Stimulated activated CD8-positive, alpha-beta memory T cell treated with anti-CD3 and anti-CD28 coated beads, Interleukin-4, amount 100 ng/mL, for 1 hour (primary cell): ENCODE measurements at places on chromosomes 4 and X.
A peak's percentile ranks its signal among the peaks of the same experiment; 100 is the strongest.

GRCh38 chr4:89915937-89916336 lies 21.3 kb downstream of the MMRN1 start:
- DNase-seq = no peak

GRCh38 chr4:53840643-53841042 lies 223.8 kb downstream of the CHIC2 start:
- no peak for DNase-seq

DNA sequence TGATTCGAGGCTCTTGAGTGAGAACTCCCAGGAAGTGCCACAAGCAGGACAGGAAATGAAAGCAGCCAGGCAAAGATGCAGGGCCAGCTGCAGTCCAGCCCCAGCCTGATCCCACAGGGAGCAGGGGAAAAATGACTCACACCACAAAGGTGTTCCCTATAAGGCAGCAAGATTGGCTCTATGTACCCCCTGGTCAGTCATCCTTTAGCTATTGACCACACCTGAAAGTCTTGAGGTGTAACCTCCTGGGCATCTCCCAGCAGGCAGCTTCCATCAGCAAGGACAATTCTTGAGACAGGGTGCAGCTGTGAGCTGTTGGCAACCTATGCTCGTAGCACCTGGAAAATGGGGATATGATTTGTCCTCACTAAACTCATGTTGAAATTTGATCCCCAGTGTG lies 27.9 kb upstream of the EXOC1L start:
- no peak for DNase-seq

GRCh38 chr4:67456577-67457196 lies 88.6 kb downstream of the CENPC start:
- DNase-seq = no peak

- DNase-seq = no peak
These were observed 2.3 kb downstream of the PRRG3 start for GRCh38 chrX:151697522-151697921.

DNA sequence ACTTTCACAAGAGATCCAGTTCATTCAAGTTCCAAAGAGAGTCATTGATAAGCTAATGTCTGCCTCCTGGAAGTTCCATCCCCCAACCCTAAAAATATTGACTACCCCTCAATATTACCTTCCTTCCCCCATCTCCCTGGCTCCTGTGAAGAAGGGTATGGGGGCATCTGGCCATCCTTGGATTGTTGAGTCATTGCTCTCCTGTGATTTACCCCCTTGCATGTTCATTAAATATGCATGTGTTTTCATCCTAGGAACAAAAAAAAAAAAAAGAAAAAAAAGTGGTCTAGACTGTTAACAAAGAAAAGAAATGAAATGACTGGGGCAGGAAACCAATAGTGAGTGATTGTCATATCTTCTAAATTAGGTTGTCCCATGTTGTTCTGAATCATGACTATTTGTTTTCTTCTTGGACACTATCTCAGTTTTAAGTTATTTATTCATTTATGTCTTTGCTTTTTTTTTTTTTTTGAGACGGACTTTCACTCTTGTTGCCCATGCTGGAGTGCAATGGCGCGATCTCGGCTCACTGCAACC lies 51.9 kb upstream of the HUWE1 start:
- no peak for DNase-seq

DNA sequence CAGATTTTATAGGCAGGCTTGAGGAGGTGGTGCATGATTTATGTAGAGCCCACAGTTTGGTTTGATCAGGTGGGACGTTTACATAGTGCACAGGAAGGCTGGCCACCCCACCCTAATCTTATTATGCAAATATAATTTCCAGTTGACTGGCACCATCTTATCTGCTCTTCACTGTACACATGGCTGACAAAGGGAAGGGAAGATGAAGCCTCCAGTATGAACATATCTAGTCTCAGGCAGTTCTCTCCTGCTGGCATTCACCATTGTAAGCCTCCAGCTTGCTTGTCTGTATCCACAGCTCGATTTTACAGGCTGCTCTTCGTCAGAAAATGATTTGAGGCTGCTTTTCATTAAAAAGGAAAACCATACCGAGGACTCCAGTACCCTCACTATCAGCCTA lies 278.3 kb downstream of the TECRL start:
- no peak for DNase-seq

GRCh38 chr4:177282284-177282835 lies 27.3 kb upstream of the NEIL3 start:
- no peak for DNase-seq

GRCh38 chrX:102341867-102342266 lies 94.9 kb downstream of the NXF2 start:
- no peak for DNase-seq

- no peak for DNase-seq
These were observed 94.4 kb upstream of the SCML1 start for GRCh38 chrX:17642891-17643290.

DNA sequence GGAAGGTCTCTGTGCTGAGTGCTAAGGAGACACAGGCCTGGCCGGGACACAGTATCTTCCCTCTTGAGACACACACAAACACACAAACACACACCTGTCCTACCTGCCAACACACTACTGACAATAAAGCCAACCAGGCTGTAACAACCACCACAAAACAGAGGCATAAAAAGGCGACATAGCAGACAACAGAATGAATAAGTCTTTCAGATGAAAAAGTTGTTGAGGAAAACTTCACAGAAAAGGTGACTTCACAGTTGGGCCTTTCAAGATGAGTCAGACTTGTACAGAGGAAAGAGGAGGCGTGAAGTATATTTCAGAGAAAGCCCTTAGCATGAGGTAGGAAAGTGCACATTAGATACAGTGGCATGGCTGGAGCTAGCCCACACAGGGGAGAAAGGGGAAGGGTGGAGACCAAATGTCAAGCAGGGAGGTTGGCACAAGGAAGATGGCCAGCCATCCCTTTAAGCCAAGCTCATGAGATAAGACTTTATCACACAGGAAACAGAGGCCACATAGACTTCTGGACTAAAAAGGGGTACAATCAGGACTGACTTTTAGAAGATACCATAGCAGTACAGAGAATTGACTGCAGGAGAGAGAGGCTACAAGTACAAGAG lies 54.0 kb downstream of the SLC9A7 start:
- no peak for DNase-seq

- no peak for DNase-seq
These were observed 1536.4 kb upstream of the TENM3 start for GRCh38 chr4:180706766-180707165.

DNA sequence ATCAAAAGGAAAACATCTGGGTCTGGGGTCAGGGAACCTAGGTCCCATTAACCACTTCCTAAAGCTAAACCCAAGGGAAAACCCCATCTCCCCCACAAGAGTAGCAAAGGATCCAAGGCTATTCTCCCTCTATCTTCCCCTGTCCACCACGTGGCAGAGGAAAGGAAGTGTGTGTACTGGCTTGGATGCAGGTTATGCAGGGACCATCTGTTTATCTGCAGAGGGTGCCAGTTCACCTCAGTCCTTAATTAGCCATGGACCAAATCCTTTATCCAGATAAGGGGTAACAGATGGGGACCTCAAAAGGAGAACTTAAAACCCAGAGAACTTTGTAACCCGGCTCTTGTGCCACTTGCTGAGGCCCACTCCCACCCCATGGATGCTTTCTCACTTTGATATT lies 135.3 kb downstream of the ZNF518B start:
- DNase-seq = no peak

- no peak for DNase-seq
These were observed 328.0 kb downstream of the KCTD8 start for GRCh38 chr4:44120646-44121045.

DNA sequence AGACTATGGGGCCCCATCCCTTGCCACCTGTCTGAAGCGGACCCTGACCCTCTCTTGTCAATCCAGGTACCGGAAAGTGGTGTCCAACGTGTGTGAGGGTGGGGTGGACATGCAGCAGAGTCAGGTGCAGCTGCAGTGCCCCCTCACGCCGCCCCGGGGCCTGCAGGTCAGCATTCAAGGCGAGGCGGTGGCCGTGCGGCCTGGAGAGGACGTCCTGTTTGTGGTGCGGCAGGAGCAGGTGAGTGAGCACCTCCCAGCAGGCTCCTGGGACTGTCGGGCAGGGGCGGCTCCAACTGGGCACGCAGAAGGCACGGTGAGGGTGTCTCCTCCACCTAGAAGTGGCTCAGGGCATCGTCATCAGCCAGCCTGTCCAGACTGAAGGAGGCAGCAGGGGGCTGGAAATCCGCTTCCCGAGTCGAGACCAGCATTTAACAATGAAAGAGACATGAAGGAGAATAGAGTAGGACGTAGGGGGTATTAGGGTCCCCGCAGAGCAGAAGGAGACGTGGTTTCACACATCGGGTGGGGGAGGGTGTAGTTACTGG lies 221.6 kb downstream of the AFAP1 start:
- DNase-seq = no peak

DNA sequence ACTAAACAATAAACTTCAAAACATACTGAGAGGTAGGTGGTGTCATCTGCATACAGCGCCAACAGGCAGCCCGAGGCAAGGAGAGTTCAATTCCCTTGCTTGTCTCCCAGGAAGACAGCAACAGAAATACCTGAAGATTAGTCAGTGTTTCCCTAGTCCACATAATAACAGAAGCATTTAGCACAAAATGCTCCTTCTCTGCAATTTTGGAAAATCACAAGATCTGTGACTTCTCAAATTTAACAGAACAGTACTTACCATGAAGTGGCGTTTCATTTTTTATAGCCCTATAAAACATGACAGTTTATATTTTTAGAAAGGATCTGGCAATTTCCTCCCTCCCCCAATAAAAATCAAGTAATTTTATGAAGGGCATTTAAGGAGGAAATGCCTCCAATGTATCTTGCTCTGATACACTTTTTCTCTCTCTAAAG lies 67.1 kb upstream of the MYOZ2 start:
- DNase-seq = no peak

GRCh38 chr4:164731827-164732474 lies 22.0 kb upstream of the SMIM31 start:
- DNase-seq = peak; percentile 21

- DNase-seq = no peak
These were observed 44.6 kb downstream of the RAB33A start for GRCh38 chrX:130216320-130216719.

GRCh38 chr4:149264093-149264733 lies 551.4 kb downstream of the IQCM start:
- DNase-seq = no peak

- no peak for DNase-seq
These were observed 126.3 kb downstream of the NEK1 start for GRCh38 chr4:169485791-169486742.

GRCh38 chrX:106450405-106450804 lies 161.4 kb upstream of the RADX start:
- DNase-seq = no peak

- DNase-seq = no peak
These were observed 6.9 kb upstream of the CLOCK start for GRCh38 chr4:55553441-55554201.

DNA sequence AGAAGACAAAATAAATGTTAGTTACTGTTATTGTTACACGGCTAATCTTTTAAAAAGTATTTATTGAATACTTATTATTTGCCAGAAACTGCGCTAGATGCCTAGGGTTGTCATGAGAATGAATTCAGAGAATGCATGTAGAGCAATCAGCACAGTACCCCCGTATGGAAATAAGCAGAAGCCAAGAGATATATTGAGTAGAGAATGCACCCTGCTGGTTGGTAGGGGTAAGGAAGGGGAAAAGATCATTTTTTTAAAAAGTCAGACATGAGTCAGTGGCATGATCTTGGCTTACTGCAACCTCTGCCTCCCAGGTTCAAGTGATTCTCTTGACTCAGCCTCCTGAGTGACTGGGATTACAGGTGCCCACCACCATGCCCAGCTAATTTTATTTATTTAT lies 13.1 kb upstream of the DRP2 start:
- no peak for DNase-seq

GRCh38 chr4:112127803-112128202 lies 17.5 kb upstream of the FAM241A start:
- no peak for DNase-seq

GRCh38 chr4:113260688-113261087 lies 211.2 kb downstream of the ANK2 start:
- no peak for DNase-seq

GRCh38 chr4:40446839-40447238 lies 111.7 kb downstream of the CHRNA9 start:
- DNase-seq = no peak

DNA sequence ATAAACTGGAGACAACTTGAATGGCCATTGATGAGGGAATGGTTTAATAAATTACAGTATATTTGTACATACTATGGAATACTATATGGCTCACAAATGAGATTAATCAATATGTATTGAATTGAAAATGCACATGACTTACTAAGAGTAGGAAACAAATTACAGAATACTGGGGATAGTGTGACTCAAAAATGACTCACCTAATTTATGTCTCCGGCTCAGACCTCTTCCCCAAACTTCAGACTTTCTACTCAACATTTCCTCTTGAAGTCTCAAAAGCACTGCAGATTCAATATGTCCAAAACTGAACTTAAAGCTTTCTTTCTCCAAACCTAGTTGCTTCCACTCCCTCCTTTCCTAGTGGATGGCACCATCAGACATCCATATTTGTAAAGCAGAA lies 28.8 kb upstream of the GRIA3 start:
- DNase-seq = no peak

DNA sequence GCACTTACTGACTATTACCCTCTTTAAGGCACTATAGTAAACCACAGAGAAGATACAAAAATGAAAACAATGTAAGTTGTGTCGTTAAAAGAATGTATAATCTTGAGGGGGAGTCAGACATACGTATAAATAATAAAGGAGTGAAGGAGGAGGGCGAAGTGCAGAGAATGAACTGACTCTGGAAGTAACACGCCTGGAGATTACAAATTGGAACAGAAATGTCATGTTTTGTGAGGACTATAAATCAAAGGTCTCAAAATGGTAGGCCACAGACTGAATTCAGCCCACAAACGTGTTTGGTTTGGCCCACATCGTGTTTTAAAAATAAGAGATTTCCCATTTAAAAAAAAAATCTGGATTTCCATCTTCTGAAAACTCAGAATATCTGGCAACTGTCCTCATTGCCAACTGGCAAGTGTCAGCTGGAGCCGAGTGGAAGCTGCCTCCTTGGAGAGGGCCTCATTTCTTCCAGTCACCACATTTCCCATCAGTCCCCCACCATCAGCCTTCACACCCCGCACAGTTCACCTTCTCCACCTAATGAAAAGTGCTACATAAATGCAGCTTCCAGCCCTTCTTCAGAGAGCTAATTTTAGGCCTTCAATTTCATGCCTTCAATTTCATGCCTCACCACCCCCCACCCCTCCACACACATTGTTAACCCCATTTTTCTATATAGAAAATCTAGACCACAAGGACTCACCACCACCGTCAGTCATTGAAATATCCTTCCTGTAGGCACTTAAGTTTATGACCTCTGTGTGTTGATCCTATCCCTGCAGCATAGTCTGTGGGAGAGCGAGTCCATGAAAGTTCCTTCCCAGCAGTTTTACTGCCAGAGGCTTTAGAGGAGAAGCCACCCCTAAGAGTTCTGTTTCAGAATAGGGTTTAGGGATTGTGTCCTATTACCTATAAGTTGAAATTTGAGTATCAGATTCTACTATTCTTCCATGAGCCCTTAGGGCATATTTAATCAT lies 32.0 kb upstream of the COL25A1 start:
- DNase-seq = no peak

DNA sequence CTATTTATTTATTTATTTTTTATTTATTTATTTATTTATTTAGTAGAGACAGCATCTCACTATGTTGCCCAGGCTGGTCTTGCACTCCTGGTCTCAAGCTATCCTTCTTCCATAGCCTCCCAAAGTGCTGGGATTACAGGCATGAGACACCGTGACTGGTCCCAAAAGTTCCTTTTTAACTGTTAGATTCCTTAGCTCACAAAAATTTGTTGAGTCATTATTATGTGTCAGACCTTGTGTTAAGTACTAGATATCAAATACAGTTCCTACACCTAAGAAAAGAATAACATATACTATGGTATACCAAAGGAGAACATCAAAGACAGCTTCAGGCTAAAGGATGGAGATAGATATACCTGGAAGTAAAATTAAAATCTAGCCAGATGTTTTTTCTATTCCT lies 11.6 kb downstream of the FGA start:
- DNase-seq = no peak
